ENCODE measurements at places on chromosomes 7 and 10.

DNA sequence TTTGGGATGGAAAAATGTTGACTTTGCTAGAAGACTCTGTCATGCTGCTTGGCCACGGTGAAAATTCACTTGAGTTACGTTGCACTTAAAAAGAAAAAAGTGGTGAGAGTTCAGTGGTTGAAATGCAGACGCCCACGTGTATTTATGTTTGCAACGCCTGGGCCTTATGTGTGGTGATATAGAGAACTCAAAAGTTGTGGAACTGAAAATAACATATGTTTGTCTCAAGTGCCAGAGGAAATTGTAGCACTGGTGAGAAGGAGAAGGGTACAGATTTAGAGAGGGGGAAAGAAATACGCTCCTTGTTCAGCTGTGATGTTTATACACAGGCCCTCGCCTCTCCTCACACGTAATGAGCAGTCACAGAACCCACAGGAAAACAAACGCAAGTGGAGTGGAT is 73.6 kb downstream of the EMX2 start:
- DNase-seq = no peak

DNA sequence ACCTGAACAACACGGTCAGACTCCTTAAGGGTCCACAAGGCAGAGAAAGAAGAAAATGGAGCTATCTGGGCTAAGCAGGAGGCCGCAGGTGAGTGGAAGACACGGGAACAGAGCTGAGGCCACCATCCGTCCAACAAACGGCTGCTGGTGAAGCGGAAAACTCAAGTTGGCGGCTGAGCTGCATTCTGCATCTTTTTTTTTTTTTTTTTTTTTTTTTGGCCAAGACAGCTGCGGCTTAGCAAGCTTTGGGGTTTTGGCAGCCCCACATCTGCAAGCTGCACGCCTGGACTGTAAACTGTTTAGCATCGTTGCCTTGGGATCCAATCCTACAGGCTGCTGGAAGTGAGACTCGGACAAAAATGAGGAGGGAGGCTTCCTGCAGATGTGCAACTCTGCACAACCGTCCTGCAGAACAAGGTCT is 37.4 kb downstream of the RGS10 start:
- DNase-seq = no peak

DNA sequence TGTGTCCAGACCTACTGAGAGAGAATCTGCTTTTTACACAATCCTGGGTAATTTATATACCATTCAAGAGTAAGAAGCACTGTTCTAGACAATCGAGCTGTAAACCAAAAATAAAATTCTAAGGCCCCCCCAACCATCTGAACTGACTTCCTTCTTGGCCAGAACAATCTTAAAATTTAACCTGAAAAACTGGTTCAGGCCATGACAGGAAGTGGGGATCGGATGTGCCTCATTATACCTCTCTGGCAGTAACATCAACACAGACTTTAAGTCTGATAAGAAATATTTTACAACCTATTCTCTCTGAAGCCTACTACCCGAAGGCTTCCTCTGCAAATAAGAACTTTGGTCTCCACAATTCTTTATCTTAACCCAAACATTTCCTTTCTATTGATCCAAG is 75.2 kb upstream of the KIF5B start:
- DNase-seq = no peak

GRCh38 chr7:94511718-94512117 is 2.1 kb downstream of the CASD1 start:
- no peak for DNase-seq

- DNase-seq = no peak
Observed at GRCh38 chr7:127245002-127245401, 7.7 kb downstream of the GRM8 start.

GRCh38 chr10:88473989-88474883 is 108.9 kb downstream of the RNLS start:
- DNase-seq = no peak

GRCh38 chr7:116173051-116174028 is 37.0 kb upstream of the TES start:
- DNase-seq = no peak

DNA sequence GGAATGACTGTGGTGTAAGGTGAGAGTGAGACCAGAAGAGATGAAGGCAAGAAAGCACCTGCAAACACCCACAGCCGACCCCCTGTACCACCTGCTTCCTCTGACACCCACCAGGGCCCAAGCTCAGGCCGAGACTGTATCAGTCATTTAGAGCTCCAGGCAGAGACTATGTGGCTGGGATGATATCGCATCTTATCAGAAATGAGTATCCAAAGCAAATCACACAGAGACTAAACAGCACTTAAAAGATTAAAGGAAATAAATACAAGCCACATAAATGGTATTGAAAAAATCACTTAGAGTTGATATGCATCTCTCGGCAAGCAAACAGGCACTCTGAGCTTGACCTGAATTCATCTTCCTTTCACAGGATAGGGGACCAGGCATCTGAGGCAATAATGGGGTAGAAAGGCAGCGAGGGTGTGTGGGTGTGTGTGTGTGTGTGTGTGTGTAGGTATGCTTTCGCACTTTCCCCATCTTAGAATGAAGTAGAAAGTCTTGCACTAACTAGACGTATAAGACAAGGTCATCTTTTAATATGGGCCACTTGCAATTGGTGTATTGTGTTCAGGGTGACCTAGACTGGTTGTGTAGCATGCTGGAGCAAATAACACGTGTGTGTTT is 665.9 kb downstream of the KCNMA1 start:
- no peak for DNase-seq

GRCh38 chr7:32580646-32581045 is 85.4 kb downstream of the AVL9 start:
- DNase-seq = no peak

- no peak for DNase-seq
Observed at GRCh38 chr10:3500408-3500856, 284.6 kb downstream of the KLF6 start.

GRCh38 chr7:152869677-152870051 is 110.1 kb downstream of the ACTR3B start:
- DNase-seq = no peak

GRCh38 chr7:90625051-90625450 is 28.9 kb downstream of the CDK14 start:
- no peak for DNase-seq

GRCh38 chr7:19520392-19520791 is 188.4 kb downstream of the POLR1F start:
- DNase-seq = no peak

- no peak for DNase-seq
Observed at GRCh38 chr7:28182071-28182471, 1.5 kb upstream of the JAZF1 start.

- no peak for DNase-seq
Observed at GRCh38 chr10:130177250-130177649, 41.1 kb downstream of the GLRX3 start.

GRCh38 chr7:28811008-28811407 is 147.1 kb downstream of the TRIL start:
- DNase-seq = no peak

GRCh38 chr10:75761289-75761688 is 329.9 kb downstream of the LRMDA start:
- no peak for DNase-seq

DNA sequence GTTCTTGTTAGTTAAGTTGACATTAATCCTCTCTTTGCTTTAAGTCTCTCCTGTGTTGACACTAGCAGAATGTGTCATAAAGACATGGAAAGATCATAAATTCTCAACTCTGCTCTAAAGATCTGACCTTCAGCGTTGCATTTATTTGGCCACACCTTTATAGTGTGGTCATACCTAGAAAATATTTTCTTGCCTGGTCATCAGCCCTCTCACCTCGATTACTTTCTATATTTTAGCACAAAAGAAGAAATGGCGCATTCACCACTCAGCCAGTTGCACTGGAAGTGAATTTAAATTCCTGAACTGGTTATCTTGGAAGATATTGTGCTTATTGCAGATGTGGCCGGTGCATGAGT is 96.7 kb upstream of the PDCD4 start:
- DNase-seq = no peak

GRCh38 chr10:82544377-82544776 is 669.4 kb downstream of the NRG3 start:
- no peak for DNase-seq

GRCh38 chr10:12235116-12235694 is 39.2 kb downstream of the CDC123 start:
- DNase-seq = no peak

- no peak for DNase-seq
Observed at GRCh38 chr10:30784524-30784896, 155.0 kb upstream of the LYZL2 start.

- DNase-seq = no peak
Observed at GRCh38 chr7:127786184-127786583, 134.2 kb downstream of the SND1 start.

GRCh38 chr7:22667562-22668239 is 59.3 kb upstream of the IL6 start:
- no peak for DNase-seq
